Renal cortical epithelial cell (primary cell): ENCODE measurements at places on chromosomes 6 and 20. TPM values are rescaled to one million over a fixed set of nuclear protein-coding genes. Genes with fewer than 3 reads are reported as not detected.

RWDD2A gene
- total RNA-seq, result 5.6 and 9.0 TPM in 2 replicates

NEURL2 gene
- total RNA-seq, result 3.0 and 3.3 TPM in 2 replicates

SLC35D3 gene
- not detected in 2 replicates for total RNA-seq

MROH8 gene
- total RNA-seq, result 1.1 and 1.2 TPM in 2 replicates

NECAB3 gene
- 18.8 and 29.8 TPM in 2 replicates for total RNA-seq

FOXP4 gene
- 1.9 and 8.0 TPM in 2 replicates for total RNA-seq

CD93 gene
- total RNA-seq, result 0.30 and 0.35 TPM in 2 replicates

FABP7 gene
- total RNA-seq, result not detected in 2 replicates

SAMD10 gene
- 1.4 and 5.4 TPM in 2 replicates for total RNA-seq
